ENCODE measurements at places on chromosomes 2 and 18.
A peak's percentile ranks its signal among the peaks of the same experiment; 100 is the strongest.

DNA sequence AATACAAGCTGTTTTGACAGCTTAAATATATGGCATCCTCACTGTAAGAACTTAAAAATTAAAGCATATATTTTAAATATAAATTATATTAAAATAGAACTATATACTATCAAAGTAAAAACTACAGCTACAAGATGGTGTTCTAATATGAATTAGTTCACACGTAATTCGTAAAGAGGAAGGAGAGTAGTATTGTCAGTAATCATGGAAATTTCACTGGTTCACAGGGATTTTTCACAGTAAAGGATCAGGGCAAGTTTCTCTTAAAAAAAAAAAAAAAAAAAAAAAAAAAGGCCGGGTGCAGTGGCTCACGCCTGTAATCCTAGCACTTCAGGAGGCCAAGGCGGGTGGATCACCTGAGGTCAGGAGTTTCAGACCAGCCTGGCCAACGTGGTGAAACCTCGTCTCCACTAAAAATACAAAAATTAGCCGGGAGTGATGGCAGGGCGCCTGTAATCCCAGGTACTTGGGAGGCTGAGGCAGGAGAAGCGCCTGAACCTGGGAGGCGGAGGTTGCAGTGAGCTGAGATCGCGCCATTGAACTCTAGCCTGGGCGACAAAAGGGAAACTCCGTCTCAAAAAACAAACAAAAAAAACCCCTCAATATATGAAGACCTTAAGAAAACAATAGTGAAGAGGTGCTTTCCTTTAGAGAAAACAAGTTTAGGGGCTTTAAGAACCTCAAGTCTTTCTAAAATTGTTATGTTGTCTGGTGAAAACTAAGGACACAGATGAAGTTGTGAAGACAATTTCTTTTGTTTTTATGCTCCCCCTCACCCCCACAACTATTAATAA, 32.5 kb downstream of the PNO1 start:
- no peak for DNase-seq

- no peak for DNase-seq
These were observed 823 bp upstream of the GORASP2 start for GRCh38 chr2:170928036-170928823.

GRCh38 chr2:99297994-99298393, 3.0 kb downstream of the LYG1 start:
- DNase-seq, result no peak

- no peak for DNase-seq
These were observed 182.6 kb upstream of the CHAC2 start for GRCh38 chr2:53584986-53585385.

DNA sequence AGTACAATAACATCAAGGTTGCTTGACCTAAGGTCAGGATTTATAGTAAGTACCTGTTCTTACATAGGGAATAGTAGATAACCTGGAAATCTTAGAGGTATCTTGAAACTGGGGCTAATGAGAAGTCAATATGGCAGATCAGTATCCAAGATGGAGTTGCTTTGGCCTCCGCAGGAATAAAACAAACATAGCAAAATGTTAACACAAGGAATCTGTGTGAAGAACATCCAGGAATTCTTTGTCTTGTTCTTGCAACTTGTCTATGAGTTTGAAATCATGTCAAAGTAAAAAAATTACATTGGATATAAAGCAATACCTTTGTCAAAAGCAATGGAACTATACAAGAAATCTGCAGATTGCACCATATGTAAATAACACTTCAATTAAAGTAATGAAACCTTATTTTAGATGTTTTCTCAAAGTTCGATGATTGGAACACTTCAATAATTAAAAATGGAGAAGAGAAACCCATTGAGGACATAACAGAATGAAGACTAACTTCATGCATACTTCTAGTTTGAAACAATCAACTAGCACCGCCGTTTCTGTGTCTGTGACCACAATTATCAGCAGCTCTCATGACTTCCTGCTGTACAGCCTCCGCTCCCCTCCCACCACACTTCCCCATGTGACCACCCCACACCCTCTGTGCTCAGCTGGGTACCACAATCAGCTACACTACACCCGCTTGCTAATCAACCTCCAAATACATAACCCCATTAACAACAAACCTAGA, 27.6 kb downstream of the C2orf76 start:
- no peak for DNase-seq

GRCh38 chr2:102336502-102336945, 19.1 kb upstream of the IL18R1 start:
- no peak for DNase-seq

DNA sequence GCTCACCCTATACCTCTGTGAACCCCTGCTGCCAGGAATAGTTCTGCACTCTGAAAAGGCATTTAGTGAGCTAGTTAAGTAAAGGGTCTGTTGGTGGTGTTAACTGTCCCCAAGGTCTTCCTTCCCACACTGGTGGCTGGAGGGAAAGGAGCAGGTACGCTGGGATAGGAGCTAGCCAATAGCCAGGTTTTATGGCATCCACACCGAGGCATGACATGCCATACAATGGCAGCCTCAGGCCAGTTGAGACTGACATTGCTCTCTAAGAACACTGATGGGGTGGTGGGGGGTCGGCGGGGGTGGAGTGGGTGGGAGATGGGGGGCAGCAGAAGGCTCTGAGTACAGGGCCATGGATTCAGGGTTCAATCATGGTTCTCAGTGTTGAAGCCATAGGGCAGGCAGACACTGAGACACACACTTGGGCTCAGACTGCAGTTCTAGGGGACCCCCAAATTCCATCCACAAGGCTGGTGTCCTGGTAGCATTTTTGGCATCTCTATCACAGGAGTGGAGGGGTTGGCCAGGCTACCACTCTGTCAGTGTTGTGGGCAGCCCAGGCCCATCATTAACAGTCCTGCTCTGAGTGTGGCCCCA, 136.0 kb downstream of the CTIF start:
- DNase-seq, result no peak

DNA sequence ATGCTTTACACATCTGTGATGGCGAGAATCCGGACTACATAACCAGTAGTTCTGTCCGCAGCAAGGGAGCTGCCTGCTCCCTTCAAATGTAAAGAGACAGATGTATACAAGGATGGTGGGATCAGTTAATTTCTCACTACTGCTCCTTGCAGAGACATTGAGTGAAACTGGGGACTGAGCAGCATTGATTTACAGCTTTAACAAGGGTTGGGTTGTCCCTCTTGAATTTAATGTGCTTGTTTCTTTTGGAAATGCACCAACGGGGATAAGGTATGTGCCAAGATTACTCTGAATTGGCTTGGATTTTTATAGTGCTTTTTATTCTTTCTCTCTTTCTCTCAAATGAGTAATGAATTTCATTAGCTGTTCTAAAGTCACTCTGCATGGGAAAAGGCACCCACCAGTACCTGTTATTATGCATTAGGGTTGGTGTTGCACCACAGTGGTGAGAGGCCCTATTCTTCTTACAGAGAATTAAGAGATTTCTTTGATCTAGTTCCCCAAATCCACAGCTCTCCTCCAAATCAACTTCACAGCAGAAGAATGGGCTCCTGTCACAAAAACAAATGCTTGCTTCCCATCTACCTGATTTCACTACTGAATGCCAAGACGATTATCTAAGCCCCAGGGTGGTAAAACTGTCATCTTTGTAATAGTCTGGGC, 107.6 kb downstream of the DOCK10 start:
- DNase-seq, result no peak

DNA sequence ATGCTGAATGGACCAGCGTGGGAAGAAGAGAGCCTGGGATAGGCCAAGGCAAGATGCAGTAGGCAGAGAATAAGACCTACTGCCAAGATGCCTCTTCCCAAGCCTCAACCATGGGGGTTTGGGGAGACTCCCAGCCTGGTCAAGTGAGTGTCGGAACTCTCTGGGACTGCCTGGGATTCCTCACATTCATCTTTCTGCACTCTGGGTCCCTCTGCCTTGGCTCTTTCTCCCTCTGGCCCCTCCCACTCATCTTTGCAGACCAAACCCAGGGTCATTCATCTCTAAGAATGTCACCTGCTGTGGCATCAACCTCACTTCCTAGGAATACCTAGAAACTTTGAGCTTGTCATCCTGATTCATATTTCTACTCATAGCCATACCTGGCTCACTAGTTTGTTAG, 211.3 kb upstream of the HNRNPA3 start:
- no peak for DNase-seq

DNA sequence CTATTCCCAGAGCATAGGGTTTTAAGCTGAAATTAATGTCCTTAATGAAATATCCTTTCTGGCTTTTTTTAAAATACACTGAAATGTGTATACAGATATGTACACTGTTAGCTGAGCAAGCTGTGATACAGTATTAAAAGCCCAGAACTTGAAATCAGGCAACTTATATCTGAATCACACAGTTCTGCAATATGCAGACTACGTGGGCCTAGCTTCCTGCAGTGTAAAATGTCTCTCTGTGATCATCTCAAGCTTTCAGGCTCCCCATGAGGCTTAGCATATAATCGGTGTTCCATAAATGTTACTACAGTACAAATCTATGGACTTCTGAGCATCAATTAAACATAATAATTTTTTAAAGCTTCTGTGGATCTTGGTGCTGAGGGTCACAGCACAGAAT, 8.2 kb downstream of the FBXO15 start:
- no peak for DNase-seq

DNA sequence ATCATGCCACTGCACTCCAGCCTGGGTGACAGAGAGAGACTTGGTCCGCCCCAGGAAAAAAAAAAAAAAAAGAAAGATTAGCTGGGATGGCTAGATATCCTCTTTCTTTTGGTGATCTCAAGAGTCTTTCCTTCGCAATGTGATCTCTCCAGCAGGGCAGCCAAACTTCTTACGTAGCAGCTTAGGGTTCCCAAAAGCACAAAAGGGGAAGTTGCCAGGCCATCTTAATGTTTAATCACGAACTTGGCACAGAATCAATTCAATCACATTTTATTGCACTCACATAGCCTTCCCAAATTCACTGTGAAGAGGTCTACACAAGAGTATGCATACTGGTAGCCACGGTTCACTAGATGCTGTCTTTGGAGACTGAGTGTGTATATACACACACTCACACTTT, 53.1 kb downstream of the VIL1 start:
- no peak for DNase-seq

- DNase-seq, result peak; percentile 71
These were observed 21.4 kb upstream of the EML4 start for GRCh38 chr2:42147641-42148274.

DNA sequence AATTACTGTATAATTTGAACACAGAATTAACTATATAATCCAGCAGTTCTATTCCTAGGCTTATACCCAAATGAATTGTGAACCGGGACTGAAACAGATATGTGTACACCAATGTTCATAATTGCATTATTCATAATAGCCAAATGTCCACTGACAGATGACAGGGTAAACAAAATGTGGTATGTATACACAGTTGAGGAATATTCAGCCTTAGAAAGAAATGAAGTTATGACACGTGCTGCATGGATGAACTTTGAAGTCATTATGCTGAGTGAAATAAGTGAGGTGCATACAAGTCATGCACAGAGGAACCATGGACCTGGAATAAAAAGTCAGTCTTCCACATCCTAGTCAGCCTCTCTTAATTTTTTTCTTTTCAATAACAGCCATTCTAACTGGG, 91.9 kb downstream of the SH3RF3 start:
- DNase-seq, result no peak

All from SK-N-SH (cell line).